ENCODE measurements at places on chromosomes 1 and 21. TPM values are rescaled to one million over a fixed set of nuclear protein-coding genes. Genes with fewer than 3 reads are reported as not detected.

SPATC1L gene
- total RNA-seq = 50.4 TPM

IER5 gene
- total RNA-seq = 37.3 TPM

RCAN3 gene
- total RNA-seq = 4.2 TPM

CEPT1 gene
- total RNA-seq = 20.2 TPM

REN gene
- total RNA-seq = 0.67 TPM

PRR9 gene
- total RNA-seq = not detected

FMO2 gene
- total RNA-seq = 3.9 TPM

WNT9A gene
- 0.30 TPM for total RNA-seq

MAN1C1 gene
- 1.0 TPM for total RNA-seq

HAO2 gene
- total RNA-seq = not detected

ZNF691 gene
- 10.6 TPM for total RNA-seq

SMIM1 gene
- 10.9 TPM for total RNA-seq

TFF2 gene
- total RNA-seq = not detected

KRTAP19-1 gene
- not detected for total RNA-seq

RXFP4 gene
- total RNA-seq = not detected

CDC42 gene
- total RNA-seq = 276 TPM

ZFP69B gene
- total RNA-seq = 2.5 TPM

NBPF6 gene
- total RNA-seq = not detected

MTARC2 gene
- 5.0 TPM for total RNA-seq

TAS1R1 gene
- total RNA-seq = 0.17 TPM

CHODL gene
- total RNA-seq = 0.15 TPM

GNG4 gene
- 1.3 TPM for total RNA-seq

All from bronchus fibroblast of lung (primary cell).